ENCODE measurements at places on chromosomes 4 and X.
A peak's percentile ranks its signal among the peaks of the same experiment; 100 is the strongest.

DNA sequence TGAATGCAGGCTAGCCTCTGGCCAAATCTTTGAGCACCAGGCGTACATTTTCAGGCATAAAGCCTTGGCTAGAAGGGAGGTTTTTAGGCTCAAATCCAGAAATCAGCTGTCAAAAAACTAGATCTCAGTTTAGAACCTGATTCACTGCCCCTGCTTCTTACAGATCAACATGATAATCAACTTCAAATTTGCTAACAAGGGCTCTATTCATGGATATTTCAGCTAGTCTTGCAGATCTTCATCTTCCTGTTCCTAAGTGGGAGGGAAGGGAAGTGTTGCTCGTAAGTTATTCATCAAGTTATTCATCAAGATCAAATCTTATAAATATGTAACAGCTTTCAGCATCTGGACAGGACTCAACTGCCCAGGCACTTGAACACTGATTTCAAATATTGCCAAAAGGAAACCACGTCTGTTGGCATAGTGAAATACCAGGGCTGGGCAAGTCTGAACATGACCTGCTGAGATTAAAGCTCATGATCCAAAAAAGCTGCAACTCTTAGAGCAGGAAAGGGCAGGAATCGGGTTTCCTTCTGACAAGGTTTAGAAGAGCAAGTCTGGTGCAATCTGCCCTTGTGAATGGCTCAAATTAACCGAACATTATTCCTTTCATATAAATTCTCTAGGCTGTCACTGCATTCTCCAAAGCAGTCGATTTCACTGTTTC, 200.3 kb downstream of the PDGFC start:
- no peak for DNase-seq

- DNase-seq = no peak
Measured at GRCh38 chrX:40008791-40009461, 88.8 kb downstream of the BCOR start.

GRCh38 chrX:374596-374995, 12.1 kb downstream of the PPP2R3B start:
- no peak for DNase-seq

DNA sequence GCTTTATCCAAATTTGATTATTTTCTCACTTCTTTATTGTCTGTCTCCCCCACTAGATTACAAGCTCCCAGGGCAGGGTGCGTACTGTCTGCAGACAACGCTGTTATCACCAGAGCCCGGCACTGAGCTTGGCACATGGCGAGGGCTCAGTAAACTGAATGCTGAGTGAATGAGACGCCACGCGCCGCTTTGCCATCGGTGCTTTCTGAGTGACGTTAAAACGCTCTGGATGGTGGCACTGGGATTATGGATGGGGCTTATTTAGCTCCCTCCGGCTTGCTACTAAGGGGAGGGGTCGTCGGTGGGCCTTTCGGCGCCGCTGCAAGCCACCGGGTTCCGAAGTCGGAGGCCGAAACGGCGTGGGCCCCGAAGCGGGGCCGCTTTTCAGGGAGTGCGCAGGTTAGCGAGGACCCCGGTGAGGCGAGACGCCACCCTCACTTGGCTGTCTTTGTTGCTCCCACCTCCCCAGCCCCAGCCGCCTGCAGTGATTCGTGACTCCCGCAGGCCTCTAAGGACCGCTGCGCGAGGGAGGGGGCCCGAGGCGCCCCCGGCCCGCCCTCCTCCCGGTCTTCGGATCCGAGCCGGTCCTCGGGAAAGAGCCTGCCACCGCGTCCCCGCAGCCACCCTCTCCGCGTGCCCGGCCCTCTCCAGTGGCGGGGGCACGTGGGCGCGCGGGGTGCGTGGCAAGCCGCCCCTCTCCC, 569 bp upstream of the FHL1 start:
- DNase-seq = no peak

DNA sequence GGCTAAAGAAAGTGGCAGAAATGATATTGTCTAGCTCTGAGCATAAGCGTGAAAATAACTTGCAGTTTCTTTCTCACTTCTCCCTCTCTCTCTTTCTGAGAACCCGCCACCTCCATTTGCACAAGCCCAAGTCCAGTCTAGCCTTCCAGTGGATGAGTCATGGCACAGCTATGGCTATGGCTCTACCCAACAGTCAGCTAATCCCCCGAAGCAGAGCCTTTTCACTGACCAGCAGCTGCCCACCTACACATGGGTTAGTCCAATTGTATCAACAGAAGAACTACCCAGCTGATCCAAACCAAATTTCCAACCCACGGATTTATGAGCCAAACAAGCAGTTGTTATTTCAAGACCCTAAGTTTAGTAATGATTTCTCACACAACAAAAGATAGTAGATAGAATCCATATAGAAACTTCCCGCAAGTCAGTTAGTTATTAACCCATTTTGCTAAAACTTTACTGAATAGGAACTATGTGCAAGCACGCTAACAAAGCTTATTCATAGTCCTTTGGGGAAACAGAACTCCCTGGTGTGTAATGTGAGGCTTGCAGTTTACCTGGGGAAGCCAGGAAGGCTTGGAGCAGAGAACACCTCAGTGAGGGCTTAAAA, 282.3 kb downstream of the INPP4B start:
- no peak for DNase-seq

GRCh38 chr4:173211838-173212237, 43.2 kb downstream of the GALNT7 start:
- DNase-seq = no peak

DNA sequence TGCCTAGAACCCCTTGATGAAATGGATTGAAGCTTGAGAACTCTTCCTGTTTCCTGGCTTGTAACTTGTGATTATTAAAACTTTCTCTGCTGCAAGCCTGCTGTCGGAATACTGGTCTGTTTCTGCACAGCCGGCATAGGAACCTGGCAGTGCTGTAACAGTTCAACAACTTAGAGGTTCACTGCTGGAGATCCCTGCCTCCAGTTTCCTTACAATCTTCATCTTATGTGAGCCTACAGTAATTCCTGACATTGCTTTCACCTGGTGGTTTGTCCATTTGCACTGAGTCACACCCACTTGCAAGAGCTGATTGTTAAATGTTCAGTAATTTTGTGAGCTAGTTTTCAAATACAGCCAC, 1.3 kb upstream of the SEPSECS start:
- no peak for DNase-seq

DNA sequence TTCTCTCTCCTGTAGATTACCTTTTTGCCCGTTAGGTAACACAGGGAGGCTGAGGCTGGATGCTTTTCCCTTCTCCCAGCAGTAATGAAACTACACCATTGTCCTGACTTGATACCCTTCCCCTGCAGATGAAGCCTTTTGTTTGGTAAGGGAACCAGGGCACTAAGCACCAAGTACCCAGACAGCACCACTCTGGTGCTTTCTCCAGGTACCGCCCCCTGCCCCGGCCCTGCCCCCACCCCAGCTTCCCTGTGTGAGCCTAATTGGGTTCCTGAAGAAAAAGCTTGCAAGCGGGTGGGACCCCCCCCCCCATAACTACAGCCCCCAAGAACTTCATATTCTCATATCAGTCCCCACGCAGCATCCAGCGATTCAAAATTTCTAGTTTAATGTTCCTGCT, 79.8 kb downstream of the JADE3 start:
- no peak for DNase-seq

DNA sequence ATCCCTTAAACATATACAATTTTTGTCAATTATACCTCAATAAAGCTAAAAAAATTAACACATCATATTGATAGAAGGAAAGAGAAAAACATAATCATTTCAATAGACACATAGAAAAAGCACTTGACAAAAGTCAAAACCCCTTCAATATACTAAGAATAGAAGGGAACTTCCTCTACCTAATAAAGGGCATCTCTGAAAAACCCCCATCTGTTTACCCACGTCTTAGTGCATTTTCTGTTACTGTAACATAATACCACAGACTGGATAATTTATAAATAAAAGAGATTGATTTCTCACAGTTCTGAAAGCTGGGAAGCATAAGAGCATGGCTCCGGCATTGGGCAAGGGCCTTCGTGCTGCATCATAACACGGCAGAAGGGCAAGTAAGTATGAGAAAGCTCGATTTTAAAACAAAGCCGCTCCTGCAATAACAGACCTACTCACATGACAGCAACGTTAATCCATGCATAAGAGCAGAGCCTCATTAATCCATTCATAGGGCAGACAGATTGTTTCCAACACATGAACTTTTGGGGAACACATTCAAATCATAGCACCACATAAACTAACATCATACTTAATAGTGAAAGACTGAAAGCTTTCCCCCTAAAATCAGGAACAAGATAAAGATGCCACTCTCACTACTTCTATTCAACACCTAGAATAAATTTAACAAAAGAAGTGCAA, 15.7 kb downstream of the STEEP1 start:
- DNase-seq = no peak

- no peak for DNase-seq
Measured at GRCh38 chr4:1090036-1090435, 23.3 kb downstream of the RNF212 start.

- no peak for DNase-seq
Measured at GRCh38 chrX:6149060-6149872, 79.4 kb downstream of the NLGN4X start.

- no peak for DNase-seq
Measured at GRCh38 chrX:53087388-53087831, 5.2 kb downstream of the TSPYL2 start.

- peak; percentile 59 for DNase-seq
Measured at GRCh38 chr4:47852136-47852535, 14.3 kb upstream of the CORIN start.
